GM04504 (cell line): ENCODE measurements at places on chromosomes 11 and 22.

GRCh38 chr11:67382276-67383136 lies 9.1 kb upstream of the CLCF1 start:
- DNase-seq: peak; percentile 54

GRCh38 chr11:88521399-88521798 lies 183.9 kb upstream of the CTSC start:
- no peak for DNase-seq

- peak; percentile 95 for DNase-seq
Measured at GRCh38 chr11:86174101-86175046, 70.2 kb upstream of the EED start.

- no peak for DNase-seq
Measured at GRCh38 chr11:97092823-97093222, 703.0 kb downstream of the JRKL start.

- peak; percentile 6 for DNase-seq
Measured at GRCh38 chr11:83827940-83828554, 541.9 kb upstream of the CCDC90B start.

- no peak for DNase-seq
Measured at GRCh38 chr11:105592035-105592434, 17.8 kb upstream of the GRIA4 start.

- DNase-seq: peak; percentile 8
Measured at GRCh38 chr11:11808992-11809615, 32.7 kb upstream of the USP47 start.
